Choroid plexus epithelial cell (primary cell): ENCODE measurements at places on chromosomes 3 and 15.
A peak's percentile ranks its signal among the peaks of the same experiment; 100 is the strongest.

GRCh38 chr3:195914648-195915473, 6.5 kb upstream of the TNK2 start:
- DNase-seq: peak; percentile 98

- no peak for DNase-seq
These were observed 23.9 kb upstream of the FRMD4B start for GRCh38 chr3:69409831-69410230.

DNA sequence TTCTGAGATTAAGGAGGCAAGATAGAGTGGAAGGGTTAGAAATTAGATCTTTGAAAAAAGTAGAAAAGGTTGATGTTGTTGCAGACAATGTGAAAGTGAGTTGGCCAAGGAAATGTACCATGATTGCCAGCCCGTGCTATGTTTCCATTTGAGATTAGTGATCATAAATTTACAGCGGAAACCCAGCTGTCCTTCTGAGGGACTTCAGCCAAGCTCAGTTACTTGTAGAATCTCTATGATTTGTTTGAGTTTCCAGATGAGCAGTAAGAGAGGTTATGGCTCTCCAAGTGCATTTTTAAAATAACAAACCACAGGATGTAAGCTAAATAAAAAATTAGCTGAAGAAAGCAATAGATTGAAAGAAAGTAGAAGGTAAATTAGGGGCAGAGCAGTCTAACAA, 54.2 kb upstream of the RBMS3 start:
- peak; percentile 46 for DNase-seq

DNA sequence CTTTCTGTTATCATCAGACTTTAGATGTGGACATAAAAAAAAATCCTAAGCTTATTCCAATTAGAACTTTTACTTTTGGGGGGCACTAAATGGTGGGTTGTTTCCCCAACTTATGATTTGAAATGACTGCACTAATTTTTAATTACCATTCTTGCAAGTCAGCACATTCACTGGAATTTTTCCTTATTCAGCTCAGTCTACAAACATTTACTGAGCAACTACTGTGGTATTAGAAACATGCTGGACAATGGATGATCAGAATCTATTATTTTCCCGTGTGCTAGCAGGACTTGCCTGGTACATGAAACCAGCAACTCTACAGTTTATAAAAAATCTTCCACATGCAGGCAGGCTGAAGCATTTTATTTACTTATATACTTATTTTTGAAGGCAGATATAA, 273.6 kb downstream of the FOXP1 start:
- DNase-seq: peak; percentile 46

DNA sequence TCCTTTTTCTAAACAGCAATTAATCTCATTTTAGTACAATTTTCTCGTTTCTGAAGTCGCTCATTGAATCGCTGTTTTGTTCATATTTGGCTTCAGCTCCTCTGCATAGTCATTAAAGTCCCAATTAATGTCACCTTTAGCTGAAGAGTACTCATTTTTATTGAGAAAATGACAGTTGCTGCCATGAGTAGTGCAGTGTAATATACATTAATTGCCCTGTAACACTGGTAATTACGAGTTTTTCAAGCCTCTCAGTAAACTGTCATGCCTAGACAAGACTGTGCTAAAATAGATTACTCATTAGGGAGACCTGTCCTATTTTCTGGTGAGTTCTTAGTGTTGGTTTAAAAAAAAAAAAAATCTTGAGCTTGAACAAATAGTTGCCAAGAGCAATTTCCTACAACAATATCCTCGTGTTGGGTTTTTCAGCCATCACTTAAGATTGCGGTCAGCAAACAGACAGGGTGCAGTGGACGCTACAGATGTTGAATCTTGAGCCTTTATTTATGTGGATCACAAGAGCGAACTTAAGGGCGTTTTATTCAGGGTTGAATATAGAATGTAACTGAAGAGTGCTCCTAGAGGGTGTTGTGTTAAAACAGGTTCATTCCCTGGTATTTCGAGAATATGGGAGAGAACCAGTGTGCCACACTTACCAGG, 176.0 kb downstream of the CDIN1 start:
- no peak for DNase-seq

- no peak for DNase-seq
These were observed 46.3 kb downstream of the DHX30 start for GRCh38 chr3:47849186-47849698.

DNA sequence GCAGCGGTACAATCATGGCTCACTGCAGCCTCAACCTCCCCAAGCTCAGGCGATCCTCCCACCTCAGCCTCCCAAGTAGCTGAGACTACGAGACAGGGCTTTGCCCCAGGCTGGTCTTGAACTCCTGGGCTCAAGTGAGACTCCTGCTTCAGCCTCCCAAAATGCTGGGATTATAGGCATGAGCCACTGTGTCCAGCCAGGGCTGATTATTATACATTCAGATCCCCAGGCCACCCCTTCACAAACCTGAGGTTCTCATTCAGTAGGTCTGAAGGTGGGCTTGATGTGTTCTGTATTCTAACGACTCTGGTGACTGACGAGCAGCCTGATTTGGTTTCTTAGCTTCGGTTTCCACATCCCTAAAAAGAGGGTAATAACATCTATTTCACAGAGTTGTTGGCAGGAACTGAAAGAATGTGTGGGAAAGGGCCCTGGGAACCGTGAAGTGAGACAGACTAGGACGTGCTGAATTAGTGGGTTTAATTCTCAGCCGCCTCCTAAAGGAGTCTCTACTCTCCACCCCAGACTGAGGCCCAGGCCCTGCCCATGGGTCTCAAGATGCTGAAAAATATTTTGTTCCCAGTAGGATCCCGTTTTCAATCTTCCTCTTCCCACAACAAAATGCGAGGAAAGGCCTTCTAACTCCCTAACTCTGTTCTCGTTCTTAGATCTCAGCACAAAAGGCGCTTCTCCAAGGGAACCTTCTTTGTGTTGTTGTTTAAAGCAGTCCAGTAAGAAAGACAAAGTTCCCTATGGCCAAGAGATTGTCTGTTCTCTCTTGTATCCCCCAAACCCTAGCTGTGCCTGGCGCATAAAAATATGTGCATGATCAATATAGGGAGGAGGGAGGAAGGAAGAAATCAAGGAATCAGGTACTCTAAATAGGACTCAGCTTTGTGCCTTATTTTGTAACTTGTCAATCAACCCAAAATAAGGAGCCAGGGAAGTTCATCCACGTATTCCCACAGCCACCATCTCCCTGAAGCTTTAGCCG, 210.0 kb upstream of the TOPAZ1 start:
- DNase-seq: no peak

- DNase-seq: no peak
These were observed 207.9 kb downstream of the ROBO2 start for GRCh38 chr3:77247817-77248216.

- peak; percentile 19 for DNase-seq
These were observed 1115.1 kb upstream of the CADM2 start for GRCh38 chr3:83843716-83844115.

GRCh38 chr15:74315626-74316025, 51.8 kb downstream of the CYP11A1 start:
- no peak for DNase-seq

GRCh38 chr15:42921342-42921731, 759 bp upstream of the TTBK2 start:
- peak; percentile 41 for DNase-seq

- DNase-seq: no peak
These were observed 527.7 kb upstream of the TGFBR2 start for GRCh38 chr3:30078736-30079135.

GRCh38 chr3:60847791-60848190, 403.5 kb downstream of the FHIT start:
- DNase-seq: no peak

DNA sequence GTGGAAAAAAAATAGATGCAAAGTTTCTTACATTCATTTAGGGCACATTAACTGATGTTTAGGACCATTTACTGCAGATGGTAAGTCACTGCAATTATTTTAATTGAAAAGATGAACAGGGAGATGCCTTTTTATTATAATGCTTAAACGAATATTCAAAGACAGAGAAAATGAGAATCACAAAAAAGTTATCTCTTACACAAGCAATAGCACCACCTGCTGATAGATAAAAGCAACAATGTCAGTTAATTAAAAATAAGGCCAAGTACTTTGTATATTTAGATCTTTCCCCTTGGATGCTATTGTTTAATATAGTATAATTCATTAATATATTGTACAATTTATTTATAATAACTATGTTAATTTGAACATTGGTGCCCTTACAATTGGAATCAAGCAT, 55.9 kb downstream of the IFT80 start:
- DNase-seq: peak; percentile 56

GRCh38 chr3:87792534-87793336, 266.1 kb downstream of the CGGBP1 start:
- peak; percentile 24 for DNase-seq

DNA sequence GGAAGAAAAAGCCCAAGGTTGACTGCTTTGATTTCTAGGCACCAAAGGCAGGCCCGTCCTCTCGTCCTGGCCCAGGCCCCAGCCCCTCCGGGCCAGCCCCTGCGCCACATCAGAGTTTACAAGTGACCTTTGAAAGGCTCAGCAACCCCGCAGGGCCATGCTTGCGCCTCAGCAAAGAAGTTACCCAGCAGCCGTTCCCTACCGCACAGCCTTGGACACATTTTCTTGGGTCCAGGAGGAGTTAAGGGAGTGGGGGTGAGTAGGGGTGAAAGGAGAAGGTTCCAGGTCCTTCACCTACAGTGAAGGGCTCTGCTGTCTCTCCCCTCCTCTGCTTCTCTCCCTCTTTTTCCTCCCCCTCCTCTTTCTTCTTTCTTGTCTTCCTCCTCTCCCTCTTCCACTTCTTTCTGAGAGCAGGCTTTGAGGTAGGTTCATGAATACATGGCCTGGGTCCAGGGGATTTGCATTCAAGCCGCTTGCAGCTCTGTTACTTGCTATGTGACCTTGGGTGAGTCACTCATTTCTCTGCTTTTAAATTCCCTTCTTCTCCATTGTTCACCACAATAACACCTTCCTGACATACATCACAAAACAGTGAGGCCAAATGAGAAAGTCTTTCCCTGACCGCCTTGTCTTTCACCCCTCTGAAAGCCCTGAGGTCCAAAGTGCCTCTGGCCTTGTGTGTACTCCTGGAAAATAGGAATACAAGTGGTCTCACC, 223.3 kb upstream of the TPRG1 start:
- peak; percentile 99 for DNase-seq

- no peak for DNase-seq
These were observed 429.4 kb downstream of the EDEM1 start for GRCh38 chr3:5616873-5617272.

GRCh38 chr3:152021951-152022461, 148.6 kb downstream of the SUCNR1 start:
- peak; percentile 21 for DNase-seq

DNA sequence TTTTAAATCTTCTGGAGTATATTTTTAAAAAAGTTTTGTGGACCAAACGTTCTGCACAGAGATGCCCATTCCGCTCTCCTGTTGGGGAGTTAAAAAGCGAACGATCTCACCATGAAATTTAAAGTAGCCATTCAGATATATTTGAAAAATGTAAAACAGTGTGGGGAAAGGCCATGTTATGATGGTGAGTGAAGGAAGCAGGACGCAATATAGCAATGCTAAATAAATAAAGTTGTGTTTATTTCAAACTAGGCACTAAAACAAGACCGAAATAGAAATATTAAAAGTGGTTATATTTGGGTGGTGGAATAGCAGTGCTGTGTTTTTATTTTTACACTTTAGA, 327 bp upstream of the CCDC13 start:
- DNase-seq: no peak

DNA sequence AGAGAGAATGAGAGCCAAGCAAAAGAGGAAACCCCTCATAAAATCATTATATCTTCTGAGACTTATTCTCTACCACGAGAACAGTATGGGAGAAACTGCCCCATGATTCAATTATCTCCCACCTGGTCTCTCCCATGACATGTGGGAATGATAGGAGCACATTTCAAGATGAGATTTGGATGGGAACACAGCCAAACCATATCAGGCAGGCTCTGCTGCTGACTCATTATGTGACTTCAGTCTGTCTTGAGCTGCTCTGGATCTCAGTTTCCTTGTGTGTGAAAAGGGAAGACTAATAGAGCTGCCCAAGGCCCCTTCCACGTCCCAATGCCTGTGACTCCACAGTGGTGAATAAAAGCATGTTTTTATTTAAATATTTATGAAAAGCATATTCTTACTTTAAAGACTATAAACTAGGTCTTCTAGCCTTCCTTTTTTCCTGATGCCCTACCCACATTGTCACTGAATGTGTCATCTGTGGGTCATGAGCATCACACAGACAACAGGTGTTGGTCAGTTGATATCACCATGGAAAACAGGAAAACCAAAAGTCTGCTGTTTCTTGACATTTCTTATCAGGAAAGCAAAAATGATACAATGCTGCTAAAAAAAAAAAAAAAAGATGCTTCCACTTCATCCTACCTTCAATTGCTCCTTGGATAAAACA, 96.0 kb upstream of the PPP2R3A start:
- no peak for DNase-seq

DNA sequence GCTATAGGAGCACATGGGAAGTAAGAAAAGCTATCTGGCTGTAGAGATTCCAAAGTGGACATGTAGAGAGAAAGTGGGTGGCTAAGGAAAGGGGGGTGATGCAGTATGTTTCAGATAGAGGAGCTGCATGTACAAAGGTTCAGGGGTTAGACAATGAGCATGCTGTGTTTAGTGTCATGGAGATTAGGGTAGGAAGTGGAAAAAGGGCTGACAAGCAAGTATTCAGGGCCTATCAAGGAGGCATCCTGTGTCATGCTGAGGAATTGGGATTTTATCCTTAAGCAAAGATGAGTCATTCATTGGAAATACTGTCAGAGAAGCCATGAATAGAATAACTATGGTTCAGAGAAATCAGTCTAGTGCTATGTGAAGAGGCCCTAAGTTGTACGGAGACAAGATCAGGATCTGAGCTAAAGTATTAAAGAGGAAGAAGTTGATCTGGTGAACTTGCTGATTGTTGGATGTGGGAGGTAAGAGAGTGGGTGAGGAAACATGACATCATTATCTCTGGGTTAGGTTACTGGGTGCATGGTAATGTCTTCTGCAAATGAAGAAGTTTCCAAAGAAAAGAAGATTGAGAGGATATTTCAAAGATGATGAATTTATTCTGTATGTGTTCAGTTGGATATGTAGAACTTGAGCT, 176.7 kb upstream of the GOLIM4 start:
- DNase-seq: peak; percentile 4

DNA sequence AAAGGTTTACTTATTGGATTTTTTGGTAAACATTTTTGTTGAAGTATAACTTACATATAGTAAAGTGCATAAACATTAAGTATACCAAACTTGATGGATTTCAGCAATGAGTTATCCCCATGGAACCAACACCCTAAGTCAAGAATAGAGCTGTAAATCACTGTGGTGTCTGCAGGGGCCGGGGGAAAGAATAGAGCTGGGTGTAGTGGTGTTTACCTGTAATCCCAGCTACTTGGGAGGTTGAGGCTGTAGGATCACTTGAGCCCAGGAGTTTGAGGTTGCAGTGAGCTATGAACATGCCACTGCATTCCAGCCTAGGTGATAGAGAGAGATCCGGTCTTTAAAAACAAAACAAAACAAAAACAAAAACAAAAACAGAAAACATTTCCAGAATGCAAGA, 13.3 kb upstream of the FEM1B start:
- DNase-seq: no peak
